ENCODE measurements at places on chromosomes 2 and 18. TPM values are rescaled to one million over a fixed set of nuclear protein-coding genes. Genes with fewer than 3 reads are reported as not detected.

The OTOS gene
- total RNA-seq = not detected

The POTEF gene
- total RNA-seq = 0.61 TPM

The GNLY gene
- total RNA-seq = not detected

The DNER gene
- not detected for total RNA-seq

The SP9 gene
- total RNA-seq = not detected

The C1GALT1C1L gene
- total RNA-seq = 1.4 TPM

The B3GNT7 gene
- total RNA-seq = 3.6 TPM

The COL4A4 gene
- not detected for total RNA-seq

The INHA gene
- not detected for total RNA-seq

The FAM210A gene
- 27.5 TPM for total RNA-seq

The CAPN14 gene
- not detected for total RNA-seq

The CFAP65 gene
- not detected for total RNA-seq

The TNP1 gene
- total RNA-seq = not detected

The KCNG2 gene
- not detected for total RNA-seq

The MFSD2B gene
- total RNA-seq = not detected

The RGPD4 gene
- not detected for total RNA-seq

The SNTG2 gene
- not detected for total RNA-seq

The EGR4 gene
- 2.2 TPM for total RNA-seq

The COQ10B gene
- total RNA-seq = 11.5 TPM

The VAMP8 gene
- 92.3 TPM for total RNA-seq

The KHK gene
- 4.2 TPM for total RNA-seq

The ACMSD gene
- total RNA-seq = not detected

The CRYBA2 gene
- total RNA-seq = not detected

The DYNAP gene
- not detected for total RNA-seq

The NTSR2 gene
- not detected for total RNA-seq

The SLC38A11 gene
- 5.3 TPM for total RNA-seq

The ZNF385B gene
- total RNA-seq = not detected

The DSC3 gene
- 0.03 TPM for total RNA-seq

The ALK gene
- total RNA-seq = not detected

The TPO gene
- total RNA-seq = 0.41 TPM

The LGALSL gene
- total RNA-seq = 8.5 TPM

The GALR1 gene
- total RNA-seq = not detected

The CNTNAP5 gene
- not detected for total RNA-seq

The GEN1 gene
- 16.8 TPM for total RNA-seq

The TPRKB gene
- total RNA-seq = 18.8 TPM

The AQP4 gene
- not detected for total RNA-seq

The AQP12B gene
- total RNA-seq = not detected
